ENCODE measurements at places on chromosomes 3 and 15.
A peak's percentile ranks its signal among the peaks of the same experiment; 100 is the strongest.

GRCh38 chr3:150020527-150020926 is 49.8 kb upstream of the PFN2 start:
- DNase-seq, result no peak

DNA sequence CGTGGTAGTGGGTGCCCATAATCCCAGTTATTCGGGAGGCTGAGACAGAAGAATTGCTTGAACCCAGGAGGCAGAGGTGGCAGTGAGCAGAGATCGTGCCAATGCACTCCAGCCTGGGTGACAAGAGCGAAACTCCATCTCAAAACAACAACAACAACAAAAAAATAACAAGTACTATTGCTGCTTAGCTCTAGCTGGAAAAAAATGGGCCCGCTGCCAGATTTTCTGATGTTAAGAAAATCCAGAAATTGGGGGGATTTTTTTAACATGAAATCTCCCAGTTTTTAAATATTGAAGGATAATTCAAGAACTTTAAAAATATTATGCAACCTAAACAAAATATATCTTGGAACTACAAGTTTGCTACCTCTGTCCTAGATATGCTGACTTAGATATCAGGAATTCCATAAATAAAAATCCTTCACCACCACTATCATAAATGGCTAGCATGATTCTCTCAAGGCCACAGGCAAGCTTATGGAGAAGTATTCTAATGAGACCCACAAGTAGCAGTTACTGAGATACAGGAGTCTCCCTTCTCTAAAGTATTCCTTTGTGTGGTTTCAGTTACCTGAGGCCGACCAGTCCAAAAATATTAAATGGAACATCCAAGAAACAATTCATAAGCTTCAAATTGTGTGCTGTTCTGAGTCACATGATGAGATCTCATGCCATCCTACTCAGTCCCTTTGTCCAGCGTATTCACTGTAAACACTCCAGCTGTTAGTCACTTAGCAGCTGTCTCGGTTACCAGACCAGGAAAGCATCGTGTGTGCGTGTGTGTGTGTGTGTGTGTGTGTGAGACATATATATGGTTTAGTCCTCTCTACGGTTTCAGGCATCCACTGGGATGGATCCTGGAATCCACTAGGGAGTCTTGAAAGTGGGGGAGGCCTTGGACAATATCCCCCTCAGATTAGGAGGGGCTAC is 277.2 kb downstream of the TBL1XR1 start:
- DNase-seq, result no peak

DNA sequence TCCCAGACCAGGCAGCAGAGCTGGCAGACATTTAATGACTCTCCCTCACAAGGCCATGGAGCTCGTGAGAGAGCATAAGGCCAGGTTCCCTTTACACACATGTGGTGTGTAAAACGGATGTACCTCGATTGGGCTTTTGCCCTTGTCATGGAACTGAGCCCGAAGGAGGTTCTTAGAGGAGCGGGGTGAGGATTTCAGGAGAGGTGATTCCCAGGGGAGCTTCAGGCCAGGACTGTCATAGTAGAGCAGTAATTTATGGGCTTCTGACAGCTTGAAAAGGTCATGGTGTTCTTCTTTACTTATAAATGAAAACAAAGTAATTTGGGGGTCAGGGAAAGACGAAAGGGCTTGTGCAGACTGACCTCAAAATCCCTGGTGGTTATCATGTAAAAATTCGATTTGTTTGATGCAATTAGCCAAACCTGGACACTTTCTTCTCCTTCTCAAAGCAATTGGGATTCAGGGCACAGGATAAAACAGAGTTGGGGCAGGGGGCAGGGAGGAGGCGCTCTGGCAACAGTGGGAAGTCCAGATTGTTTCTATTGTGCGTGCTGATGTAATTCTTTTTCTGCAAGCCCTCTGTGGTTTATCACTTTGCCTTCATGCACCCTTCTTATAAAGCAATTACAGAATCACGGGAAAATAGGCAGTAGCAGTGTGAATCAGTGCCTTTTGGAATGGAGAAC is 51.0 kb downstream of the CACNA1D start:
- DNase-seq, result no peak

DNA sequence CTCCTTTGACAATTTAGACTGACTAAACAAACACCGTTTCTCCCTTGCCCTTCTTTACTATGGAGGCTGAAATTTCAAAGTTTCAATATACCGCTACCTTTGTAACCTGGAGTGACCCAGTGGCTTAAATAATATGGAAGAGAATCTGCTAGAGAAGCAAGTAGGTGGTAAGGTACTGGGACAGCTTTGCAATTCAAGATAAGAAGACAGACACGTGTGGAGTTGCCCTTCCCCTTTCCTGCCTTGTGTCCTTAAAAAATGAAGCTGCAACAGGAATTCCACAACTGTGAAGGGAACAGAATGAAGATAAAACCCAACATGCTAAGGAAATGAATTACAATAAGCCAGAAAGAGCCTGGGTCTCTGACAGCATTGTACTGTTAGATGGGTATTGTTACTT is 26.4 kb downstream of the CBLB start:
- DNase-seq, result no peak

DNA sequence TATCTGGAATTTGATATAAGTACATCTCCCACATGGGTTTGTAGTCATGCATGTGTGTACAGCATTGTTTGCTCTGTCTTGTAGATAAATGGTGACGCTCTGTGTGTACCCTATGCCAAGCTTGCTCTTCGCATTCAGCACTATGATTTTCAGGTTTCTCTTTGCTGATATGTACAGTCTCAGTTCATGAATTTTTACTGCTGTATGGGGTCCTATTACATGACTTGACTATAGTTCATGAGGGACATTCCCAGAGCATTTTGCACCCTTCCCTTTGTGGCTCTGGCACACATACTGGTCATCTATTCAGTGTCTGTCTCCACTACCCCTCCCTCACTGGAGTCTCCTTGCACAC is 132.7 kb downstream of the EEFSEC start:
- DNase-seq, result no peak

DNA sequence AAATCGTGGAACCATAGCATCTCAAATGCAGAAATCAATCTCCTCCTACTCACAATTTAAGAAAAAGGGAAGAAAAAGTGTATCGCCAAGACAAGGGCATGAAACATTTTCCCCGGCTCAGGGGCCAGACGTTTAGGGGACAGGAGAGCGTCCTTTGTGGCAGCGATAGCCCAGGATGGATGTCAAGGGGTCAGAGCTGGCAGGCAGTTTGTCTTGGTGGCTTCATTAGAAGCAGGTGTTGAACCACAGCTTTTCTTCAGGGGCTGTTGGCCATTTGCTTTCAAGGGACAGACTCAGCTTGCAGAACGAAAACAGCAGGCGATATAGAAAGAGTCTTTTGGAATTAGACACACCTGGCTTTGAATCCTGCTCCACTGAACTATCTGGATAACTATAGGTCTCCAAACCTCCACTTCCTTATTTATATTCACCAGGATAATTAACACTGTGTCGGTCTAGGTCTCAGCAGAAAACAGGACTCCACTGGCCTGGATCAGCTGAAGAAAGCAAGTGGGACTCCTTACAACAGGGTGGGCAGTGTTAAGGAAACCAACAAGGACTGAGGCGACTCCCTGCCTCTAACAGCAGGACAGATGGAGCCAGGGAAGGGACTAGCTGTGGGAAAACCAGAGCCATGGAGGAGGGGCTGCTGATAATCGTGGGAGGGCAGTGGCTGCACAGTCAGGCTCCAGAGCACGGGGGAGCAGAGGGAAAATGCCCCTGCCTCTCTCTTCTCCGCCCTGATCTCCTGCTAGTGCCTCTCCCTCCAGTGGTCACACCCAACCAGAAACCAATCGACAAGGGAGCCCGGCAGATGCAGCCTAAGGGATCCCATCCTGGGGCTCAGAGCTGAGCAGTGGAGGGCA is 123.6 kb downstream of the LIPC start:
- DNase-seq, result no peak

DNA sequence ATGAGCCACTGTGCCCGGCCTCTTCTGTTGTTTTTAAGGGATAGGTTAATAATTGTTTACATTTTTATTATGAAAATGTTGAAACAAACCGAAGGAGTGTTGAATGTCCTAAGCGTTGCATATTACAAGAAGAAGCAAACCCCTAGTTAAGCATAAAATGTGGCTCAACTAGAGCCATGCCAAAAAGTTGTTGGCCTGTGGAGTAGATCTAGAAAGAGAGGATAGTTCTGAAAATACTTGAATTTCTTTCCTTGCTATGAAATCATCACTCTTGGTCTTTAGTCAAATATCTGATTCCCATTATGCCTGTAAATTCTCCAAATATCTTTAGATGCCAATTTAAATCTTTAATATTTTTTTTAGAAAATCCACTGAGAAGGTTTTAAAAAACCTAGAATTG is 12.8 kb downstream of the RBP2 start:
- DNase-seq, result no peak

GRCh38 chr15:90479656-90480055 is 50.1 kb upstream of the CRTC3 start:
- peak; percentile 13 for DNase-seq

GRCh38 chr15:28901587-28901980 is 15.8 kb downstream of the APBA2 start:
- no peak for DNase-seq

- no peak for DNase-seq
Observed at GRCh38 chr15:28456476-28457395, 76.0 kb downstream of the GOLGA8G start.

- peak; percentile 4 for DNase-seq
Observed at GRCh38 chr15:89630974-89631901, 24.0 kb downstream of the KIF7 start.

GRCh38 chr15:96553006-96553405 is 222.5 kb downstream of the NR2F2 start:
- DNase-seq, result no peak

DNA sequence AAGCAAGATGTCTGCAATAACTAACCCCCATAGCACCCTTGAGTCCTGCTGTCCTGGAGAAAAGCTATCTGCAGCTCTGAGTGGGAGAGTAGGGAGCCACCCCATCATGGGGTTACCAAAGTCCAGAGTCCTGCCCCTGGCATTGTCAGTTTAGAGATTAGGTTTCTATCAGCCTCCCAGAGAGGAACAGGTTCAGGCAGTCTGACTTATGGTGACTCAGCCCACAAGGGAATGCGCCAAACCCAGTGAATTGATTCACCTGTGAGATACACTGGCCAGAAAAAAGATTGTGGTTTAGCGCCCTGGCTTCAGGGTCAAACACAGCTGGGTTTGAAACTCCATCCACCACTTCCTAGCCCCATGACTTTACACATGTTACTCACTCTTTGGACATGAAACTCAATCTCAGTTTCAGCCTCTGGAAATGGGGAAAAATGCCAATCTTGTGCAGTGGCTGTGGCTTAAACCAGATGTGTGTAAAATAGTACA is 263.6 kb upstream of the HES1 start:
- DNase-seq, result peak; percentile 93

DNA sequence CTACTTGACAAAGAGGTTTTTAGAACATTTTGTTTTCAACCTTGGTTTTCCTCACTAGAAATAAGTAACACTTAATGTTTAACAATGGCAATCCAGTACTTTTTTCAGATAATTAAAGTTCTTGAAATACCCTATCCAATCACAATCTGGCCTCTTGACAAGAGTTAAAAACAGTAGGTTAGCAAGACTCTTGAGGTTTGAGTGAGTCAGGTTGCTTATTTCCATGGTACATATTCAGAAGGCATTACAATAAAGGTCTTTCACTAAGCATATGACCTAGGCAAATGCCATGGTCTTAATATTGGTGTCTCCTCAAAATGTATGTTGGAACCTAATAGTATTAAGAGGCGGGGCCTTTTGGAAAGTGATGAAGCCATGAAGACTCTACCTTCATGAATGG is 5.6 kb downstream of the SUCNR1 start:
- no peak for DNase-seq

- no peak for DNase-seq
Observed at GRCh38 chr15:67167091-67167490, 87.4 kb downstream of the AAGAB start.

DNA sequence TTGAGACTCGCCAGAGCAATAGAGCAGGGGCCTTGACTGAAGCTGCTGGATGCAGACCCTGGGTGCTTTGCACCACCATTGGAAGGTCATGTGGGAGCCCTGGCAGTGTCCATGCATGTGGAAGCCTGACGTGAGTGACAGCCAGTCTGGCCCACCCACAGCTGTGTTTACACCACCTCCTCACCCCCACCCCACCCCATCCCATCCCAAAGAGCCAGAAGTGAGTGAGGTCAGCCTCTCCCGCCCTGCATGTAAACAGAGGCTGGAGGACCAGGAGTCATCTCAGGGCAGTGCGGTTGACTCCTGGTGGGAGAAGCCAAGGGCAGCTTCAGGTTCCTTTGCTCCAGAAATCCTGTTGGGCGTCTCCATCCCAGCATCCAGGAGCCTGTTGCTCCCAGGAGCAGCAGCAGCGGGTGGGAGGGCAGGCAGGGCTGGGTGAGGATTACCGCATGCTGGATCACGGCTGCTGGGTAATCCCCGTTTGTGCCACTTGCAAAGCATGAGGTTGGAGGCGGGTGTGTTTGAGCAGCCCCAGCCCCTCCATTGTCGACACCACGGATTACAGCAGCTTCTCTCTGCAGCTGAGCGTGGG is 44.6 kb downstream of the CORO2B start:
- no peak for DNase-seq

- DNase-seq, result no peak
Observed at GRCh38 chr3:5001805-5002173, 22.6 kb downstream of the BHLHE40 start.

GRCh38 chr3:108153451-108153981 is 62.7 kb upstream of the CD47 start:
- DNase-seq, result peak; percentile 74

DNA sequence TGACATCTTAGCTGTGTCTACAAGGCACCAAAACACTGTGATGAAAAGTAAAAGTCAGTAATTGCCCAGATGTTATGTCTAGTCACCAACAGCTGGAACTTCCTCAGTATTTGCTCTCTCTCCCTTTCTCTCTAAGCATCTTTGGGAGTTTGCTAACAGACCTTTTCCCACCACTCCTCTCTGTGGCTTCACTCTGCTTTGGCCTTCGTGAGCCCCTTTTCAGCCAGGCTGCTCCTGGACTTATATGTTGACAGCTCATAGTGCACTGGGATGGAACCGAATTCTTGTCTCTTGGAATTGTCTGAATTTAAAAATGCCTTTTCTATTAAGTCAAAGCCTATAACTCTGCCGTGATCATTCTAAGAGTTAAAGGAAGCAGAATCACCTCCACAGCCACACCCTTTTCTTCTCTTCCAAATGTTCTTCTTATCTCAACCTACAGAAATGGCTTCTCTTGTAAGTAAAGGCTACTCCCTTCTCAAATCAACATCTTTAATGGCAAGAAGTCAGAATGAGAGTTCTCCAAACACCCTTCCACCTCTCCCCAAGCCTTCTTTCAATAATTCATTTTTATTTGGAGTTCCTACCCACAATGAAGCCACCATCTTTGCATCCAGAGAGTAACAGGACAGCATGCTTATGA is 17.2 kb upstream of the FOXP1 start:
- DNase-seq, result no peak

- DNase-seq, result no peak
Observed at GRCh38 chr15:65327651-65328393, 23.3 kb downstream of the RNU5B-1 start.

DNA sequence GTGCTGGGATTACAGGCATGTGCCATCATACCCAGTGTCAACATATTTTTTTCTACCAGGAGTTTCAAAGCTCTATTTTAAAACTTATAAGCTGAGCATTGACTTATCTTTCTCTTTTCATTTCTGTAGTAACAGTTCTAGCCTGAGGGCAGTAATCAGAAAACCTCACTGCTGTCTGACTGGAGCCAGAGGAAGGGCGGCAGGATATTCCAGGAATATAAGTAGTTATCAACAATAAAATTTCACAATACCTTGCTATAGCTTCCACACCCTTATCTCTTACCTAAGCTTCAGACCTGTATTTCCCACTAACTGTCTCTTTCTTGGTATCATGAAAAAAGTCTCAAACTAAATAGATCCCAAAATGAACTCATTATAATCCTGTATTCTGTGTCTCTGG is 5.1 kb upstream of the NEDD4 start:
- DNase-seq, result no peak

GRCh38 chr3:160808838-160809237 is 52.8 kb downstream of the PPM1L start:
- no peak for DNase-seq
